ENCODE measurements at places on chromosomes 2 and 18. TPM values are rescaled to one million over a fixed set of nuclear protein-coding genes. Genes with fewer than 3 reads are reported as not detected.

- DNase-seq = no peak
These were observed 165.3 kb upstream of the CDH20 start for GRCh38 chr18:61167902-61168301.

DNA sequence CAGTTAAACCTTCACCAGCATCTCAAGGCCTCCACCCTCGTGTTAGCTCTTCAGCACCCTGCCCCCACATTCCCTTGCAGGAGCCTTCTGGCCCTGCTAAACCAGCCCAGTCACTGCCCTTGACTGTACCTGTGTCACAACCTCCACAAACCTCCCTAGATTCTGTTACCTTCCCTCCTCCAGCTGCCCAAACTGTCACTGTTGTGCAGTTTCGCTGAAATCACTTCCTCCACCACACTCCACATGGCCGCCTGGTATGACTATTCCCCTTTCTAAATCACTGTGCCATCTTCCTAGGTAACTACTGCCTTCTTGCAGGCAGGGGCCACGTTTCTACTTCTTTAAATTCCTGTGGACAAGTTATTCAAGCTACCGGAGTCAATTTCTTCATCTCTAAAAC lies 160.2 kb downstream of the GALNT14 start:
- no peak for DNase-seq

- DNase-seq = no peak
These were observed 96.5 kb downstream of the PTPRM start for GRCh38 chr18:7663366-7664312.

DNA sequence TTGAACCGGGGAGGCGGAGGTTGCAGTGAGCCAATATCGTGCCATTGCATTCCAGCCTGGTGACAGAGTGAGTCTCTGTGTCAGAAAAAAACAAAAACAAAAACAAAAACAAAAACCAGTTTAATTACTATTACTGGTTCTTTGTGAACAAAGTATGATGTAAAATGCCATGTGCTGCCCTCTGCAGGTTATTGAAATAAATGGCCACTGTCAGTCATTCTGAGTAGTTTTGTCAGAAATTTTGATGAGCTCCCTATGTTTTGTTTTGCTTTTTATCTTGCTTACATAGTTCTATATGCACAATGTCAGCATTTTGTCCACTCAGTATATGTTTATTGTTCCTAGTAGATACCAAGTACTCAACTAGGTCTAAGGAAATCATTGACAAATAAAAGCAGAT lies 423.6 kb upstream of the CHST9 start:
- DNase-seq = no peak

GRCh38 chr2:7829241-7829640 lies 852.6 kb upstream of the ID2 start:
- DNase-seq = no peak

GPR75 gene
- polyA plus RNA-seq = 1.9 TPM

MPP4 gene
- 0.23 TPM for polyA plus RNA-seq

Data from right renal pelvis (tissue), 4 donors.